ENCODE measurements at places on chromosomes 5 and 9.

DNA sequence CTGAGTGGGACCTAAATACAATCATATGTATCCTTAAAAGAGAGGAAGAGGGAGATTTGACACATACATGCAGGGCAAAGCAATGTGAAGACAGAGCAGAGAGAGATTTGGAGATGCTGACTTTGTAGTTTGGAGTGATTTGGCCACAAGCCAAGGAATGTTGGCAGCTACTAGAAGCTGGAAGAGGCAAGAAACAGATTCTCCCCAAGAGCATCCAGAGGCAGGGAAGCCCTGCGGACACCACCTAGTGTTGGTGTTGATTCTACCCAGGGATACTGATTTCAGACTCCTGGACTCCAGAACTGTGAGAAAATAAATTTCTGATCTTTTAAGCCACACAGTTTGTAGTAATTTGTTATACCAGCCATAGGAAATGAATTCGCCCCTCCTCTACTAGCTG is 64.9 kb upstream of the OSMR start:
- DNase-seq, result peak; percentile 39

DNA sequence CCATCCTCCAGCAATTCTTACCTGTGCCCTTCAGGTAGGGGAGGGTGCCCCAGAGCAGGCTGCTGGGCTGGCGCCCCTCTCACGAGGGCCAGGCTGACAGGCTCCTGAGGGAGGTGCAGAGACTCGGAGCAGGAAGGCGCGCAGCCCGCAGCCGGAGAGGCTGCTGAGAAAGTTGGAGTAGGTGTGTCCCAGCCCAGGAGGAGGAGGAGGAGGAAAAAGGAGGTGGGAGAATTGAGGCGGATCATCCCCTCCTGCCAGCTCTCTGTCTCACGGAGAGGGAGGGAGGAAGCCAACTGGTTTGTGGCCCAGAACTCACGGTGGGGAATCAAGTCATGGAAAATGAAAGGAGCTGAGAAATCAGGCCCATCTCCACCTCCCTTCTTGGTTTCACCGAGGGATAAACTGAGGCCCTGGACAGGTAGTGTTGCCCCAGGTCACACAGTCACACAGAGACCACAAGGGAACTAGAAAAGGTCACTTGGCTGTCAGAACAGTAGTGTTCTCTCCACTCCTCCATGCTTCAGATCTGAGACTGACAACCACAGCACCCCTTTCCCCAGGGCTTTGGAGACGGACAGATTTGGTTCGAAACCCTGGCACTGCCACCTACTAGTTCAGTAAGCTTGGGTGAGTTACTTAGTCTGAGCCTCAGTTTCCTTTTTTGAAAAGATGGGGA is at the start of gene FAT2:
Gene FAT2, minus strand, starts transcription at position 188 of the 676 bp plus-strand sequence. CDS start 22,400 bp downstream, outside the sequence.
- DNase-seq, result no peak

- DNase-seq, result no peak
Observed at GRCh38 chr5:17070647-17071046, 134.6 kb upstream of the MYO10 start.

- peak; percentile 10 for DNase-seq
Observed at GRCh38 chr5:96004754-96005153, 43.1 kb upstream of the ELL2 start.

DNA sequence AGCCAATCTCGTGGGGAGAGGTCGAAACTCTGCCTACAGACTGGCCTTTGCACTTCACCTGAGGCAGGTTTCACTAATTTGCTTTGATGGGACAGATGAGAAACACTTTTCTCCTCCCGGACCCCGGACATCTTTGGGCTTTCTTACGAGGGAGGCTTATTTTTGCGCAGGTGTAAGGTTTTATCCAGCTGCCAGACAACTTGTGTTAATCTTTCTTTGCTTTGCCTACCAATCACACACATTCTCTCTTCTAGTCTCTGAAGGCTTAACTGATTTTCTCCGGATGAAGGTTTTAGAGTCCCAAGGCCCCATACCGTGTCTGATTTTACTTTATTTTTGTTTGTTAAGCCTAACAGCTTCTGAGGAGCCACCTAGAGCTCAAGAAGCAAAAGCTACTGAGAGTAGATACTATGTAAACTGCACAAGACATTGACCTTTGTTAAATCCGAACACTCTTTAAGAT is 436 bp upstream of the EMB start:
- DNase-seq, result no peak

GRCh38 chr9:26458054-26458453 is 434.5 kb downstream of the CAAP1 start:
- DNase-seq, result no peak

- DNase-seq, result no peak
Observed at GRCh38 chr5:57676222-57677098, 193.8 kb upstream of the ACTBL2 start.

DNA sequence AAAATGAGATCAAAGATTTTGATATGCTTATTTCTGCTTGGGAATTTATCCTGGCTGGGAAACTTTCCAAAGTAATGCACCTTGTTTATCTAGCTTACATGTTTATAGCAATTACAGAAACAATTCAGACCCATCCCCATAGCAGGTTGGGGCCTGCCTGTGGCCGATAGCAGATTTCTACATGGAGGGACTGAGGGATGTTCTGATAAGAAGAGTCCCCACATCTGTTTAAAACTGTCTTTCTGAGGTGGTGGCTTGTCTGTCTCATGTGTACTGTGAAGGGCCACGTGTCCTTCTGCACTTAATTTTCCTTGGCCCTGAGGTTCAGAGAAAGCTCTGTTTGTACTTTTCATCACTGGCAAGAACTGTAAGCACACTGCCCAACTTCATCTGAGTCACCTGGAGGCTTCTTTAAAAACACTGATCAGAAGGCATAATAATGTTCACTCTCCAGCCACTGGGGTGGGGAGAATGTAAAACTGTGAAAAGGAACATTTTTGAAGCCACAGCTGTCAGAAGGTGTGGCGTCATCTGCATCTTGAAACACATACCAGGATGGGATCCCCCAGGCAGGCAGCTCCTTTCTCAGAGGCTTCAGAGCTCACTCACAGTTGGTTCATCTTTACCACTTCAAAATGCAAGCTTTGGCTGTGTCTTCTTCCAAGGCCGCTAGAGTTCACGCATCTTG is 80.3 kb downstream of the MAP1B start:
- no peak for DNase-seq

GRCh38 chr9:91208419-91208745 is 153.3 kb downstream of the AUH start:
- no peak for DNase-seq

DNA sequence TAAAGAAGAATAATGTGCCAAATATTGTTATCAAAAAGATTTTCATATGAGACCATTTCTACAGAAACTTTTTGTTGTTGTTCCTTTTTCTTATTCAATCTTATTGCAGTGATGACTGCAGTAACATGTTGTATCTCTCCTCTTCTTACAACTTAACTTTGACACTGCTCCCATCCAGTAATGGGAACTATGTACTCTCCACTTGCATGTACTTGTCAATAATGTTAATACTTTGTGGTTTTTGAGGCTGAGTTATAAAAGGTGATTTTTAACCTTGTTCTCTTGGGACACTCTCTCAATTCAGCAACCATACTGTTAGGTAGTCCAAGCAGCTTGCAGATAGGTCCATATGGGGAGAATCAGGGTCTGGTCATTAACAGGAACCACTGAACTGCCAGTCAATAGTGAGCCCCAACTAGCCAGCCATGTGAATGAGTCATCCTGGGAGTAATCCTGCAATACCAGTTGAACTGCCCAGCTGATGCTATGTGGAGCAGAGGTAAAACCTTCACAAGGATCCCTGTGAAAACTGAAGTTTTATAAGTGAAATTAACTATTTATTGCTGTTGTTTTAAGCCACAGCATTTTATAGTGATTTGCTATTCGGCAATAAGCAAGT is 199.6 kb upstream of the DAB2 start:
- DNase-seq, result peak; percentile 21

- no peak for DNase-seq
Observed at GRCh38 chr5:136149891-136150290, 17.2 kb downstream of the SMAD5 start.

- DNase-seq, result no peak
Observed at GRCh38 chr5:14286007-14286406, 142.9 kb downstream of the TRIO start.

DNA sequence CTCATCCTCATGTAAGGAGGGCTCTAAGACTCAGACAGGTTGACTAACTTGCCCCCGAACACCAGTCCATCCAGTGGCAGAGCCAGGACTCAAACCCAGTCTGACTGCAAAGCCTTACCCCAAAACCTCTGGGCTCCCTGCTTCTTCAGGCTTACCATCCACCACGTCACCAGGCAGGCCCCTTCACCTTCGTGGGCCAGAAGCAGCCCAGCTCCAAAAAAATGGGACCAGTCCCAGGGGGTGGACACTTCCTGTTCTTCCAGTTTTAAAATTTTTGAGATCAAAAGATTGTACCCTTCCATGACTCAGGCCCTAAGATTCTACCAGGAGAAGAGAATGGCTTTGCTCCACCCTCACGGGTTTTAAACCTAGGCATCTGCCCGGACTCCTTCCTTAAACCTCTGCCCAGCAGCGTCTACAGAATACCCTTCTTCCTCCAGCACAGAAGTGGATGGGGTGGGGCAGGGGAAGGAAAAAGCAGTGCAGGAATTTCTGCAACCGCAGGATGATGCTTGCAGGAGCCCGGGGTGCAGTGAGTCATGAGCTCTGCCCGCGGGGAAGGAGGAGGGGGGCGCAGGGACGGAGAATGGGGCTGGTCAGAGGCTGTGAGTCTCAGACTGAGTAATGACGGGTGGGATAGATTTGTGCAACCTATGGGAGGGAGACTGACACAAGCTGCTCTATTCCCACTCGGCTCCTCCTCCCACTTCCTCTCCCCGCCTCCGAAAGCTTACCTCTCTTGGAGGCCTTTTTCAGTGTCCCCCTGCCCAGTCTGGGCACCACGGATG is 50.4 kb upstream of the STXBP1 start:
- DNase-seq, result peak; percentile 96

- no peak for DNase-seq
Observed at GRCh38 chr5:97943036-97943435, 760.0 kb upstream of the RIOK2 start.

- DNase-seq, result no peak
Observed at GRCh38 chr5:15023846-15024245, 152.3 kb upstream of the ANKH start.

- DNase-seq, result no peak
Observed at GRCh38 chr5:14322437-14323187, 179.5 kb downstream of the TRIO start.

DNA sequence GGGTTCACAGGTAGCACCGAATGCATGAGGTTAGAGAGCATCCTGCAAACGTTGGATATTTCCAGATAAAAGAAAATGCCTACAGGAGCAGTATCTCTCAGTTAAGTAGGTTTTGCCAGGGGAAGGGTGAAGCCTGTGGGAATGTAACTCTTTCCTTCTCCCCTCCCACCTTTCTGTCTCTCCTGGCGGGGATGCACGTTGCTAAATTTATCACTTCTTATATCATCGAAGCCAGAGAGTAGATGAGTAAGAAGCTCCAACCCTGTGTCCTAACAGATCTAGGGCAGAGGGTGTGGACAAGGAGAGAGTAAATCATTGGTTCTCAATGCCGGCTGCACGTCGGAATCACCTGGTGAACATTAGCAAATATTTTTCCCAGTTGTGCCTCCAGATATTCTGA is 457.5 kb downstream of the ENC1 start:
- no peak for DNase-seq

DNA sequence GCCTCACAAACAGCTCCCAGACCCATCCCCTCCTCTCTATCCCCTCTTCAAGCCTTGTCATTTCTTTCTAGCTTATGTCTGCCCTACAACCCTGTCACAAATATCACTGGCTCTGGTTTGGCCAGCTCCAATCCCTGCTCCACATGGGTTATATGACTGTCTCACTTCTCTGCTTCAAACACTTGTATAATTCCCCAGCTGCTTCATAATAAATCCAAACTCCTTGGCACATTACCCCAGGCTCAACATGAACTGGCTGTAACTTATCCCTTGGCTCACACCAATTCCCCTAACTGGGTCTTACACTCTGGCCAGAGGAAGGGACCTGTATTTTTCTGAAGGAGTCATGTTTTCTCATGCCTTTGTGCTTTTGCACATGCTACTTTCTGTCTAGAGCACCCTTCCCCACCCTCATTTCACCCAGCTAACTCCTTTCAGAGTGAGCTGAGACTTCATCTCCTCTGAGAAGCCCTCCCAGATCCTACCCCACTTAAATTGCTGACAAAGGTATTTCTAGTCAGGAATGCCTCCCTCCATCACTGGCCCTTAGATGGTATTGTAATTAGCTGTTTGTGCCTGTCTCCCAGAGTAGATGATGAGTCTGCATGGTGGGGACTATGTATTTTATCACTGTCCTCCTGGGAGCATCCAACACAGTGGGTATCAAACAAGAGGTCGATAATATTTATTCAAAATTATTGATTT is 5.3 kb downstream of the PRXL2C start:
- no peak for DNase-seq

DNA sequence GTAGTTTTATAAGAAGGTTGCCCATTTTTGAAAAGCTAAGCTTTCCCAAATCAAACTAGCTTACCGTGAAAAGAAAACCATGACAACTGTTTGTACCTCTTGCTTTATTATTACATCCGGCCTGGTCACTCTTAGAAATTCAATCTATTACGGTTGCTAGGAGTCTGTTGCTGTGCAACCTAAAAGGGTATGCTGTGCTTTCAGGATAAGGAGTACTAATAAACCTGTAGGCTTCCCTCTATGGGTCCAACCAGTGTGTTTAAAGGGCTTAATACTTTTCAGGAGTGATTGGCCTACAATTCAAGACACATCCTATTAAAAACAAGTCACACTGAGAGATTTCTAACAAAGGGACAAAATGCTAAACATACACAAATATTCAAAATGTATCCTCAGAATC is 27.1 kb downstream of the RFX3 start:
- DNase-seq, result no peak

- DNase-seq, result peak; percentile 28
Observed at GRCh38 chr5:124669956-124670721, 76.3 kb downstream of the ZNF608 start.

- no peak for DNase-seq
Observed at GRCh38 chr5:161498531-161498930, 48.0 kb downstream of the GABRB2 start.

GRCh38 chr5:35115920-35116319 is 68.2 kb upstream of the AGXT2 start:
- no peak for DNase-seq
